ENCODE measurements at places on chromosomes 1 and 21.

GRCh38 chr1:111965781-111966443, 23.6 kb downstream of the KCND3 start:
- no peak for DNase-seq

GRCh38 chr1:203600782-203601513, 25.7 kb upstream of the ATP2B4 start:
- DNase-seq = no peak

- DNase-seq = no peak
Measured at GRCh38 chr1:113881661-113882060, 5.7 kb downstream of the BCL2L15 start.

GRCh38 chr21:41752231-41752681, 14.6 kb downstream of the RIPK4 start:
- peak; percentile 79 for DNase-seq

DNA sequence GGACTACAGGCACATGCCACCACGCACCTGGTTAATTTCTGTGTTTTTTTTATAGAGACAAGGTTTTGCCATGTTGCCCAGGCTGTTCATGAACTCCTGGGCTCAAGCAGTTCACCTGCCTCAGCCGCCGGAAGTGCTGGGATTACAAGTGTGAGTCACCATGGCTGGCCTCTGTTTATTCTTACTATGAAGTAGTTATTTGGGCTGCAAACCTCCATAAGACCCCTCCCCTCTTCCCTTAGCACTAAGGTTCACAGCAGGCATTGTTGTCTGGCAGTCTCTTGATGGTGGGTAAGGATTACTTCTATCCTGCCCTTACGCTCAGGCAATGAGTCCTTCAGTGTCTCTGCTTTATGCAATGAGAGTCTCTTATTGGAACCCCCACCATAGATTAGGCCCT, 51.8 kb downstream of the ANGPTL1 start:
- no peak for DNase-seq

Measured in kidney tubule cell (primary cell).